ENCODE measurements at places on chromosomes 7 and 10.

GRCh38 chr10:93083743-93084539 lies 10.2 kb downstream of the CYP26A1 start:
- no peak for DNase-seq

- no peak for DNase-seq
These were observed 34.4 kb upstream of the RSBN1L start for GRCh38 chr7:77661816-77662215.

DNA sequence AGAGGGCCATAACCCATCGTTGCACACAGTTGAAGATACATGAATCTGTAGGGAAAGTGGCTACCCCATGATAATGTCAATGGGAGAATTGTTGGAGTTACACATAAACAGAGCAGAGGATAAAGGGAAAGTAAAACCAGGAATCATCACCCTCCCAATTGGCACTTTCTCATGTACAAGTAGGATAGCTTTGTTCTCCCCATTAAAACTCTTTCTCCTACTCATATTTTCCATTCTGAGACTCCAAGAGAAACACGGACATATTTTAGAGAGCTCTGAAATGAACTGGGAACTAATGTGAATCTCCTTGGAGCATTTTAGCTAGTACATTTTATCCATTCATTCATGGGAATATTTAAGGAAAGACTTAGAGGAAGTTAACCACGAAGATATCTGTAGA lies 17.2 kb upstream of the LRRC17 start:
- DNase-seq: no peak

GRCh38 chr7:120475994-120476393 lies 203.0 kb downstream of the KCND2 start:
- no peak for DNase-seq

DNA sequence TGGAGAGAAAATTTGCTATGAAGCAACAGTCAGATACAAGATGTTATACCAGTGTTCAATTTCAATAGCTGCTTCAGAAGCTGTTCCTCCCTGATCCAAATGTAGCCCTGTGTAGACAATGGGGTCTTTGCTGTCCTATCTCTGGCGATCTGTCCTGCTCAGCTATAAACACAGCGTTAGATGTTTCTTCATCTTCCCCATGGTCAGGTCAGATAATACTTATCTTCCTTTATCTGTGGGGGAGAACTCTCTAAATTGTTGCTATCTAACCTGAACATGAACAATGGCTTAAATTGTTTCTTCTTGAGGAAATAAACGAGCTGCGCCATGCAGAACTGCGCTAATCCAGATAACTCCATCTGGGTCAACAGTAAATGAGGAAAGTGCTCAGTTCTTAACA lies 15.6 kb upstream of the KIAA1217 start:
- no peak for DNase-seq

DNA sequence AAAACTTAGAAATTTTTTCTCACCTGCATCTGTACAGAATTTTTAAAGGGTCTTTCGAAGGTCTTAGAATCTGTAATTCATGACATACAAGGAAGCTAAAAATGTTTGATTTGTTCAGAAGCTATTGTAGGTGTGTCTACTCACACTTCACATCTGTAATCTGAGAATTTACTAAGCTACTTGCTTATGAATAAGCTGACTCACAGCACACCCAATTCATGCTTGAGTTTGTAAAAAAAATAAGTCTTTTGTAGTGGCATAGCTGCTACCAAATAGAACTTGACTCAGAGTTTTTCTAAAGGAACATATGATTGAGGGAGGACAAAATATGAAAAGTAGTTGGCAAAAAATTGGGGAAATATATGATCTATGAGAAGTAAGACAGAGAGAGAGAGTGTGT lies 12.7 kb upstream of the AGR2 start:
- DNase-seq: no peak
